Thoracic aorta (tissue), 2 donors: ENCODE measurements at places on chromosomes 5 and 9. TPM values are rescaled to one million over a fixed set of nuclear protein-coding genes. Genes with fewer than 3 reads are reported as not detected.

PCDHGA2 gene
- total RNA-seq: 13.8 TPM

RHOBTB3 gene
- 71.2 TPM for total RNA-seq

- DNase-seq: no peak
Measured at GRCh38 chr9:5509573-5509972, 758 bp upstream of the PDCD1LG2 start.

GRCh38 chr9:69027355-69028097 is 8.0 kb upstream of the FXN start:
- no peak for DNase-seq

DNA sequence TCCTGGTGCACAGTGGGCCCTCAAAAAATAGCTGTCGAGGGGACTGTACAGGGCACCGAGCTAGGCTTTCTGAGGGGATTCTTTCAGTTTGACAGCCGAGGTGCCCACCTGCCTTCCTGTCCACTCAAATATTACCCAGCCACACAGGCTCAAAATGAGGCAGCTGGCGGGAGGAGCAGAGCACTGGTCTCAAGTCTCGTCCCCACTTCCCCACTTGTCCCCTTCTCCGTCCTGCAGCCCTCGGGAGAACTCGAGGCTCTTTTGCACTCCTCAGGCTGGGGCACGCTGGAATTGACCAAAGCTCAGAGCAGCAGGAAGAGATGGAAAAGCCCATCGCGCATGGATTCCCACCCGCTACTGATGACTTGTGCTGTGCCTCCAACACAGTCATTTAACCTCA is 185.2 kb downstream of the HSPA4 start:
- no peak for DNase-seq

DNA sequence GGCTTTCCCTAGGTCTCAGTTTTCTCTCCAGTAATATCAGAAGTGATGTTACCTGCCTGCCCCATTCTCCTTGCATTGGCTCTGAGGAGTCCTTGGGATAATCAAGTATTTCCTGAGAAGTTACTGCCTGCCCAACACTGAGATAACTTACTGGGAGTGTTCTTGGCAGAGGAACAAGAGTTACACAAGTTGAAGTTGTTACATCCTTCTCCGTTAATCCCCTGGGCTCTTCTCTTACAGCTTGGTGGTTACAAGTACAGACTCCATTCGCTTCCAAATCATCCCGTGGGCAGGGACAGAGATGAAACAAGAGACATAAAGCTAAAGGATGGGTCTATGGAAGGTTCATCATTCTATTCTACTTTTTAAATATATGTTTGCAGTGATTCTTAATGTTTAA is 74.1 kb upstream of the SAP30L start:
- no peak for DNase-seq
